Spleen (tissue), 13 donors: ENCODE measurements at places on chromosomes 4 and X. TPM values are rescaled to one million over a fixed set of nuclear protein-coding genes. Genes with fewer than 3 reads are reported as not detected.
A peak's percentile ranks its signal among the peaks of the same experiment; 100 is the strongest.

The CCNQ gene
- 67.3 TPM for polyA plus RNA-seq

- no peak overlapping the region for H3K27ac ChIP-seq
Observed at GRCh38 chrX:20224814-20225487, 41.8 kb downstream of the RPS6KA3 start.

GRCh38 chr4:167419468-167420140, 185.3 kb upstream of the SPOCK3 start:
- H3K4me3 ChIP-seq, result no peak overlapping the region
- H3K36me3 ChIP-seq, result no peaks in the 10 kb centered on the region
- no peaks in the 10 kb centered on the region for H3K4me1 ChIP-seq
- no peaks in the 10 kb centered on the region for H3K27me3 ChIP-seq
- DNase-seq, result no peak

DNA sequence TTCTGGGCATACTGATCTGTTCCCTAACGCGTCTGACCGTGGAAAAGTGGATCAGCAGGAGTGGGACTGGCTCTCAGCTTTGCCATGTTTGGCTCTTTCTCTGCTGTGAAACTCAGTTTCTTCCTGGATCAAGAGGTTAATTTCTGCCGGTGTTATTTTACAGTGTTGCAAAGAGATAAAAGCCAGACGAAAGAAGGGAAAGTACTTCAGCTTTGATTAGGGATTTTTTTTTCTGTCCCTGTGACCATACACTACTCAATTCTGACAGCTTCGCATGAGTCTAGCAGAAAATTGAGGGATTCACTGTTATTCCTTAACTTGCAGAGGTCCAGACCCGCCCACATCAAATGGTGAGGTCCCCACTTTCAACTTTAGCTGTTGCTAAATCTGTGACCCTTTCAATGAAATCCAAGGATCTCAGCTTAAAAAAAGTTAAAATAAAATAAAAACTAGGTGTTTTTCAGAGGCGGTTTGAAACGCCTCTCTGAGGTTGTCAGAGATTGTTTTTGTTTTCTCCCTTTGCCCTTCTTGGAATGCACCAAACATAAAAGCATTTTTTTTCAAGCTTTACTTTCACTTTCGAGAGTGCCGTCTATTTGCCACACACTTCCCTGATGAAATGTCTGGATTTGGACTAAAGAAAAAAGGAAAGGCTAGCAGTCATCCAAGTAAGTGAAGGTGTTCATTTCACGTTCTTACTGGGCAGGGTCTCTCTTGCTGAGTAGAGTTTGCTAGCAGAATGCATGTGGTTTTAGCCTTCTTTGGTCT, at the start of gene TLR3:
TLR3 (plus strand) TSS at position 576 of the 768 bp plus-strand sequence. CDS start 7,464 bp downstream, outside the sequence.
- no peaks in the 10 kb centered on the region for H3K36me3 ChIP-seq
- peak within 1 kb of the TSS; percentile 42 for H3K4me3 ChIP-seq
- no peaks in the 10 kb centered on the region for H3K27me3 ChIP-seq
